ENCODE measurements at places on chromosomes 11 and 22.

GRCh38 chr11:45961751-45962240 is 39.3 kb downstream of the LARGE2 start:
- DNase-seq, result no peak

GRCh38 chr22:31846161-31847115 is 92.6 kb downstream of the DEPDC5 start:
- DNase-seq, result no peak

GRCh38 chr22:27156821-27157489 is 499.6 kb downstream of the MIAT start:
- DNase-seq, result no peak

- peak; percentile 12 for DNase-seq
These were observed 52.5 kb upstream of the CLDN5 start for GRCh38 chr22:19576460-19577421.

DNA sequence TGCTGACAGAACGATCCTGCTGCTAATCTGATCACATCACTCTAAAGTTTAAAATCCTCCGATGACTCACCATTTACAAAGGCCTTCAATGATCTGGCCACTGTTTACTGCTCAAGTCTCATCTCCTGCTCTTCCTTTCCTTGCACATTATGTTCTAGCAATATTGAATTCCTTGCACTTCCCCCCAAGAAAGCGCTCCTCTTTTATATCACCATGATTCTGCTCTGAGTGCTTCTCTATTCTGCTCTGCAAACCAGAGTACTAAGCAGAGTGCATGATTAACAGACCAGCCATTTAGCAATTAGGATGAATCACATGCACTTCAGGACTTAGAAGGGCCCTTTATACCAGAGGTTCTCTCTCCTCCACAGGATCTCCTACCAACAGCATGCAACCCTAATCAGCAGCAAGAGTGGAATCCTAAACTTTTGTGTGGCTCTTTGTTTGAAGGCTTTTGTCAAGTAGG is 1122.8 kb upstream of the CCDC90B start:
- DNase-seq, result no peak

DNA sequence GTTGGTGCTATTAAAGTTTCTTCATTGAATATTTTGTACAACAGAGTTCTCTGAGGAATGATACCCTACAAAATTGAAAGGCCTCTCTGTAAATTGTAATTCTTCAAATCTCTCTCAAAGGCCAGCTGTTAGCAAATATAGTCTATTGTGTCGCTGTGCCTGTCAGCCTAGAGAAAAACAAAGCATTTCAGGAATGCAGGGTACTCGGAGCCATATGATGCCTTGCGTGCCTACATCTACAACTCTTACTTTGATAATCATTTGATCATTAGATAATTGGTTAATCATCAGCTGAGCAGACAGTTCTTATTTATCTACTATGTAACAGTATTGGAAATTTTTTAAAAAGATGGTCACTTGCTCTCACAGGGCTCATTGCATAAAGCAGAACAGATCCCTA is 67.3 kb downstream of the RNF169 start:
- no peak for DNase-seq

GRCh38 chr11:20064961-20065405 is 95.3 kb downstream of the DBX1 start:
- no peak for DNase-seq

- peak; percentile 76 for DNase-seq
These were observed 39.7 kb downstream of the DKK3 start for GRCh38 chr11:11968511-11969280.

GRCh38 chr11:68181719-68182451 is 31.2 kb downstream of the KMT5B start:
- peak; percentile 40 for DNase-seq

DNA sequence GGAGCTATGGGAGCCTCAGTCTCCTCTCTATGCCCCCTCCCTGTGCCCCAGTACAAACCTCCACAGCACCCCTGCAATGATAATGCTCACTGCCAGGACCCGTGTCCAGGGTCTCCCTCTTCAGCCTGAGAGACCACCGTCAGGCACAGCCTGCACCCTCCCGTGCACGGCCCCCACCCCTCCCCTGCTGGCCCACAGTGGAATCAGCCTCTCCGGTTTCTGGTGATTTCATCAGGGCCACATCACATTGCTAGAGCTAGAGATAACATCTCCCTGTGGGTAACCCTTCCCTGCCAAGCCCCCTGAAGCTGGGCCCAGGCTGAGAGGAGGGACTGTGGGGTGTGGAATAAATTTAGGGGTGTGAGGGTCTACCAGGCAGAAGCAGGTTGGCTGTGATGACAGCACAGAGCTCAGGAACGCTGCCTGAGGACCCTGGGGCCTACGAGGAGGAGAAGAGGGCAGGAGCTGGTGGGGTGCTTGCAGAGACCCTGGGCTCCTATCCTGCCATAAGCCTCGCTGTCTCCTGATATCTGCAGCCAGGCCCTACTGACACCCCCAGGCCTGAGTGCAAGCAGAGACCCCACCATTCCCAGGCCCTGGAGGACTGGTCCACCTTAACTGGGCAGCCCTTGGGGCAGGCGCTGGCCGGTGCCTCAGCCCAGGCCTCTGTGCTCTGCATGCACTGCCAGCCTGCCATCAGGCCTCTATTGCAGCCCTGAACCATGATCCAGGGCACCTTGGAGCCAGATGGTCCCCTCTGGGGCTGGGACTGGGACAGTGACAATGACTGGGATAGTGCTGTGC is at the start of gene KLHDC7B:
KLHDC7B (plus strand) TSS at position 378 of the 804 bp plus-strand sequence; CDS start at position 723, 345 bp downstream.
- DNase-seq, result peak; percentile 85

- no peak for DNase-seq
These were observed 19.4 kb downstream of the RPS6KA4 start for GRCh38 chr11:64378335-64378880.

DNA sequence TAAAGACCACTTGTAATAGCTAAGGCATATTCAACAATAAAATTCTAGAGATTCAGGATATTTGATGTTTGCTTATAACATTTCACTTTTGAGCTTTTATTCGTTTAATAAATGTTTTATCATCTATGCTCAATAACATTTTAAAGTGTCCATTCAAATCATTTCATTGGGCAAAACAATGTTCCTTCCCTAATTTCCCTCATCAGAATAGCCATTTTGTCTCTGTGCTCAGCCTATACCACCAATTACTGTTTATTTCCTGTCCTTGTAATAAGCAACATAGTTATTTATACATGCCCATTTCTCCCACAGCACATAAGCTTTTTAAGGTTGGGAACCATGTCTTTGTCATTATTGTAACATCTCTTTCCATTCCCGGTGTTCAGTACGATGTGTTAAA is 1.3 kb upstream of the SC5D start:
- no peak for DNase-seq

- DNase-seq, result peak; percentile 60
These were observed 52.9 kb downstream of the SYT13 start for GRCh38 chr11:45233121-45233803.

DNA sequence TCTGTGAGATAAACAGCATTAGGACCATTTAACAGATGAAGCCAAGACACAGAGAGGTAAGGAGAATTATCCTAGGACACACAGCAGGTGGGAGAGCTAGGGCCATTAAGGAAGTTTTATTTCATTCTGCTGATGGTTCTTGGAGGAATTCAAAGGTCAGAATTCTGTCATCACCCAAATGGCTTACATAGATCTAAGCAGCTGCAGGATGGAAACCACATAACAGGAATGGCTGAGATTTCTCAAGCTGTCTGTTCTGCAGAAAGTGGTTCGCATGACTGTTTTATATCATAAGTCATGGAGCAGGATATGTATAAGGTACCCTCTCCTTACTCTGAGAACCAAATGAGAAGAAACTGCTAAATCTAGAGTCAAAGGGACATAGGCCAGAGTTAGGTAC is 163.2 kb upstream of the NARS2 start:
- no peak for DNase-seq

- DNase-seq, result no peak
These were observed 26.3 kb downstream of the SLC1A2 start for GRCh38 chr11:35393098-35393497.

- no peak for DNase-seq
These were observed 9.2 kb upstream of the APOL5 start for GRCh38 chr22:35708453-35708852.

- no peak for DNase-seq
These were observed 21.6 kb upstream of the CHADL start for GRCh38 chr22:41262250-41262765.

DNA sequence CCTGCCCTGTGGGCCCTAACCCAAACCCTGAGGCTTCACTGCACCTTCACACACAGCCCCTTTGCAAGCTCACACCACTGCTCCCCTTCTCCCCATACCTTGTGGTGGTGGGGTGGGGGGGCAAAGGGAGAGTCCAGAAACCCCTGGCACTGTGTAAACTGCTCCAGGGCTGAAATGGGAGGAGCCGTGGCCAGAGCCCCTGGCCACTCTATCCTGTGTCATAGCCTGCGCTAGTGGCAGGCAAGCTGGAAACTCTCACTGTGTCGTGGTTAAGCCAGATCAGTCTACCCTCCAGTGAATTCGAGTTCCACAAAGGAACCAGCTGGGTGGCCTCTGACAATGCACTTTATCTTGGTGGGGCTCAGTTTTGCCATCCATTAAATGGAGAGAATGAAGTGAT is 8.4 kb upstream of the SYT13 start:
- no peak for DNase-seq

DNA sequence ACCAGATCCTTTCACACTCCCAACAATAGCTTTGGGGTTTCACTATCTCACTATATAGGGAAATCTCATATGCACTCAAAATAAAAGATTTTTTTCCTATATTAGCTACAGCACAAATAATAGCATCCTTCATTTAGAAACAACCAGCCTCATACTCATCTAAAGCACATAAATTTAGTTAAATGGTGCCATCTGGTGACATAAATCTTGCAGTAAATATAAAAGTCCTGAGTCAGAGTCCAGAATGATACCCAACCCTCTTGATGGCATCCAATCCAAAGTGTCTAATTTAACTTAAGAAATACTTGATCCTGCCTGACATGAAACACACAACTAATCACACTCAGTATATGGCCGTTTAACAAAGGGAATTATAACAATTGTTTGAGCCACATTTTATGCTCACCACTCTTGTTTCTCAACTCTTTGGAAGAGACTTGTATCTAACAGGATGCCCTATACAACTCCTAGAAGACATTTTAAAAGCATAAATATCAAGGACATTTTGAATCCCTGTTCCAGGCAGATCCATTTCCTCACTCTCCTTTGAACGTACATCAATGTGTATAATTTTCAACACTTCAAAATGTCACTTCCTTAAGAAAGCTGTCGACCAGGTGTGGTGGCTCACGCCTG is 36.2 kb downstream of the DLG2 start:
- peak; percentile 77 for DNase-seq

DNA sequence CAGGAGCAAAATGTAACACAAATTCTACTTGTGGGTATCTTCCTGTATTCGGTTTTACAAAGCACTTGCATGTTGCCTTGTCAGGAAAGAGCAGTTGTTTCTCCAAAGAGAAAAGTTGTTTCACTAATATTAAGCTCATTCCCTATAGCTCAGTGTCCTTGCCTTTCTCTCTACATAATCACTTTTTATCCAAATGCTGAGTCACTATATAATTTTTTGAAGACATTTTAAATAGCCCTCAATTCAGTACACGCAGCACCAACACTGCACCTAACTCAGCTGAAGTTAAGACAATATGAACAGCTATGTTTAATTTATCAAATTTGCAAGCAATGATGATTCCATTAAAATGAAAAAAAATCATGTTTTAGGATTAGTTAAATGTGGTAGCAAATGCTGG is 14.5 kb upstream of the MRTFA start:
- DNase-seq, result no peak

GRCh38 chr11:47518212-47518964 is 34.5 kb downstream of the CELF1 start:
- DNase-seq, result no peak

GRCh38 chr11:44709966-44710365 is 16.8 kb upstream of the TSPAN18 start:
- DNase-seq, result no peak

GRCh38 chr11:63614136-63614671 is at the start of gene PLAAT3:
PLAAT3 (minus strand) TSS chr11:63614433; CDS start chr11:63614014, 419 bp downstream.
- DNase-seq, result peak; percentile 79

DNA sequence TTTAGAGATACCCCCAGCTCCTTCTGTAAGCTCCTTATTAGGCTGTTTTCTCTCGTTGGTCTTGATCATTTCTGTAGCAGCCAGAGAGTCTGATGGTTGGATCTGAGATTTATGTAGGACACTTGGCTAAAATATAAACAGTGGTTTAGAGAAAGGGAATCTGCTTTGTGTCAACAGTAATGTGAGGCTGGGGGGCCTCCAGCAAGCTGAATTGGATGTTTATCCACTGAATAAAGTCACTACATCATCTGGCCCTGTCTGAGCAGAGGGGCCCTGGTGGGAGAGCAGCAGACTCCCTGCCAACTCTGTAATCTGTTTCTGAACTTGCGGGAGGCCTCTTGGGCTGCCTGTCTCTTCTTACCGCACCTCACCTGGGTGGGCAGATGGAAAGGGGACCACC is 328.5 kb upstream of the PLET1 start:
- no peak for DNase-seq

DNA sequence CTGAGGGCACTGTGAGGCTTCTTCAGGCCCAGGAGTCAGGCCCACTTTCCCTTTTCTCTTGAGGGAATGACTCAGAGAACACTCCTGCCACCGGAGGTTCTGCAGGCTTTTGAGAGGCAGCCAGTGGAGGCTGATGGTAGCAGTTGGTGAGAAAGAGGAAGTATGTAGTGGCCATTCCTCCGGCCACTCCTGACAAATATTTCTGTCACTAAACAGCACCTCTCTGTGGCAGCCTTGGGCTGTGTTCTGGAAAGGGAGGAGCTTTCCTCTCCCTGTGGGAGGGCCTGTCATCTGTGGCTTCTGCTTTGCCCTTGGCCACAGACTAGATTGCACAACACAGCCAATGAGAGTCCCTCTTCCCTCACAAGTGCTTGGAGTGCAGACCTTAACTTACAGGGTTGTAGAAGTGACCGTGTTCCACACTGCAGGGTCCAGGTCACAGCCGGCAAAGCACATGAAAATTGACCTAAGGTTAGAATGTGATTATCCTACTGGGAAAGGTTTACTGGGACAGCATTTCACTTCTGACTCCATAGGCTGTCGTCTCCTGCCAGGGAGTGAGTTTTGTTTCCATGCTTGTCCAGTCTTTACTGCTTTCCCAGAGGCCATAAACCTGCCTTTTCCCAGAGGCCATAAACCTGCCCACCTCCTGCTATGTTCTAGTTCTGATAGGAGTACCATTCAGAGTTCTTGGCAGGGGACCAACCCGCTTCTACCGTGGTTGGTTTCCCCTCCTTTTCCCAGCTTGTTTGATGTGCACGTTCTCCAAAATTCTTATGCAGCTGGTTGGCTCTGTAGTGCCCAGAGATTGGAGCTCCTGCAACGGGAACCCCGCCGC is 33.3 kb downstream of the MARK2 start:
- DNase-seq, result peak; percentile 90
